ENCODE measurements at places on chromosomes 4 and X.

DNA sequence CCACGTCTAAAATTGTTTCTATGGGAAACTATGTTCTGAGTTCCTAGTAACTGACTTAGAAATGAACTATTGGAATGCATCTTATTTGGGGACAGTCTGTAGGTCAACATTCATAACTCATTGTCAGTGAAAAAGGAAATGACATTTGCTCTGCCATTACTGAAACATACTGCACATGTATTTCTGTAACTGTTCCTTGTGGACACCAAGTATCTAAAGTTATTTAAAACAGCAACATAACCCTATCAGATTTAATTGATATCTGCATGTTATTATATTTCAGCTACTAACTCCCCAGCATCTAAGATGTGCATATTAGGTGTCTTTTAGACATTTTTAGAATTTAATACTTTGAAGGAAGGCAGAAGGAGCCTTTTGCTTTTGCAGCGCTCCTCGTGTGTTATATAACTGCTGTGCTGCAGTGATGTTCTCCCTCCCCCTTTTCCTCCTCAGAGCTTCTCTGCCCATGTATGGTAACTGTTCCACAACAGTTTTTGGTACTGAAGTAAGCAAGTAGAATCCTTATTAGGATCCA, 37.2 kb upstream of the TMEM131L start:
- no peak for DNase-seq

DNA sequence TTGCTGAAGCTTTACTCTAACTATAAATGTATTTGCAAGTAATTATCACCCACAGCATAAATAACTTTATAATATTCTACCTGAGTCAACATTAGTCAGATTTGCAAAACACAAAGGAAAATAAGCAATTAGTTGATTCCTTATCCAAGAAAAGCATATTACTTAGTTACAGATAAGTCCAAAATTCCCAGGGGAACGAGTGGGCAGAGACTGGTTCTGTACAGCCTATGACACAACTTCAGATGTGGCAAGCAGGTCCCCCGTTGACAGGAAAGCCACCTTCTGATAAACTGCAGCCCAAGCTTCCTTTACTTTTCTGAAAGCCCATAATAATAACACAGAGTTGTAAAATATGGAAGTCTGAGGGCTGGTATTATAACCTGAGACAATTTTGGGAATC, 62.4 kb upstream of the NDP start:
- DNase-seq = no peak

DNA sequence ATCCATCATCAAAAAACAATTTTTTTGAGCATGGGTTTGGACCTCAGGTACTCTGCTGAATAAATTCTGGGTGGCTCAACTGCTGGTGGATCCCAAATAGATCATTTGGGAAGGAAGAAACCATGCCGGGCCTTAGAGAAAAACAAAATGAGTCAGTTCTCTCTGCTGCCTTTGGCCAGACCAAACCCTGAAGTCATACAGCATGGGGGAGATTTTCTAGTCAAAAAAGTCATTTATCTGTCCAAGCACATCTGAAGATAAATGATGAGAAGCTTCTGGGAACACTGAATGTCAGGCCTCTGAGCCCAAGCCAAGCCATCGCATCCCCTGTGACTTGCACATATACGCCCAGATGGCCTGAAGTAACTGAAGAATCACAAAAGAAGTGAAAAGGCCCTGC, 261.4 kb downstream of the DHX15 start:
- no peak for DNase-seq

GRCh38 chr4:57462843-57463242, 352.7 kb upstream of the IGFBP7 start:
- no peak for DNase-seq

- no peak for DNase-seq
Measured at GRCh38 chrX:14363728-14364127, 165.6 kb upstream of the GLRA2 start.

DNA sequence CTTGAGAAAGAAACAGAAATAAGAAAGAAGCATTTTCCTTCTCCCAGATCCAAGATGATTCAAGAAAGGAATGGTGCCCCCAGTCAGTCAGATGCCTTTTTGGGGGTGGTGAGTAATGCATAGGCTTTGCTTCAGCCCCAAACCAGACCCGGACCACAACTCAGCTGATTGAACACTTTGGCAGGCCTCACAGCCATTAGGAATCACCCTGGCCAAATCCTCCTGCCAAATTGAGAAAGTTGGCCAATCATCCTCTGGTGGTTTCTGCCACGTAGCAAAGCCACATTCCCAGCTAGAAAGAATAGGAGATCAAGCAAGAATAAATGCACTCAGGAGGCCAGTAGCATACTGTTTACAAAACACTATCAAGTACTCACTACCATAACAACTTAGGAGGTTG, 33.7 kb downstream of the FRMD7 start:
- DNase-seq = no peak

DNA sequence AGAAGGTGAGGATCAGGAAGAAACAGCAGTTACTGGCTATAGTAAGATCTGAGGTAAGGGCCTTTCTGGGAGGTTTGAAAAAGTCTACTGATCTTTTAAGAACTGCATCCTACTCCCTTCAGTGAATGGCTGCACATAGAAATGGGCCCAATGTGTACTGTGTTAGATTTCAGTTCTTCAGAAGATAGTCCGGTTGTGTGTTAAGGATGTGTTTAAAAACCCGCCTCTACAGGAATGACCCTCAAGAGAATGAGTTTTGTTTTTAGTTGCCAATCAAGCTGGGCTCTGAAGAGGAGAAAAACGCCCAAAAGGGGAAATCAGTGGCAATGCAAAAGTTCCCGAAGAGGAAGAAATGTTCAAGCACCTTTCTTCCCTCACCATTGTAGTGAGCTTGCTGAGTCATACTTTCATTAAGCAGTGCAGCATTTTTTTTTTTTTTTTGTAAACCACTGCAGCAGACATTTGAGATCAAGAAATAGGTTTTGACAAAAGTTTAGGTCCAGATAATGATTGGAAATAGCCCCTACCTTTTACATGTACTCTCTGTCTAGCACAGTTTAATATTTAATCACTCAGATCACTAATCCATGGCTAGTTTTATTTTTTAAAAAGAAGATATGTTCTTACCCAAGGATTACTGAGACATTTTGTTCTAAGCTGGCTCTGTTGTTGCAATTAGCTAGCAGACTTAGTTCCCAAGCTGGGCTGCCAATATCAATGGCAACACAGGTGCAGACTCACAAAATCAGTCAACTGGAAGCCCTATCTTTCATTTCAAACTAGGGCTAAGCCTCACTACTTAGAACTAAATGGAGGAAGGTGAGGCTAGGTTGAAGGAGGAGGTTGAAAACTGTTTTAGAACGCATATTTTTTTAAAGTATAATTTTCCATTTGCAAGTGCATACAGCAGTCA, 7.0 kb upstream of the TRPC5OS start:
- no peak for DNase-seq
